ENCODE measurements at places on chromosomes 7 and 10.

- DNase-seq: no peak
These were observed 51.6 kb upstream of the MPP7 start for GRCh38 chr10:28354511-28354910.

- no peak for DNase-seq
These were observed 3.2 kb upstream of the VSIR start for GRCh38 chr10:71776481-71776925.

GRCh38 chr10:4615042-4615441 lies 211.0 kb upstream of the AKR1E2 start:
- no peak for DNase-seq

GRCh38 chr7:130139193-130139960 lies 65.8 kb downstream of the TMEM209 start:
- no peak for DNase-seq

- DNase-seq: no peak
These were observed 90.5 kb downstream of the EZH2 start for GRCh38 chr7:148793590-148793989.

DNA sequence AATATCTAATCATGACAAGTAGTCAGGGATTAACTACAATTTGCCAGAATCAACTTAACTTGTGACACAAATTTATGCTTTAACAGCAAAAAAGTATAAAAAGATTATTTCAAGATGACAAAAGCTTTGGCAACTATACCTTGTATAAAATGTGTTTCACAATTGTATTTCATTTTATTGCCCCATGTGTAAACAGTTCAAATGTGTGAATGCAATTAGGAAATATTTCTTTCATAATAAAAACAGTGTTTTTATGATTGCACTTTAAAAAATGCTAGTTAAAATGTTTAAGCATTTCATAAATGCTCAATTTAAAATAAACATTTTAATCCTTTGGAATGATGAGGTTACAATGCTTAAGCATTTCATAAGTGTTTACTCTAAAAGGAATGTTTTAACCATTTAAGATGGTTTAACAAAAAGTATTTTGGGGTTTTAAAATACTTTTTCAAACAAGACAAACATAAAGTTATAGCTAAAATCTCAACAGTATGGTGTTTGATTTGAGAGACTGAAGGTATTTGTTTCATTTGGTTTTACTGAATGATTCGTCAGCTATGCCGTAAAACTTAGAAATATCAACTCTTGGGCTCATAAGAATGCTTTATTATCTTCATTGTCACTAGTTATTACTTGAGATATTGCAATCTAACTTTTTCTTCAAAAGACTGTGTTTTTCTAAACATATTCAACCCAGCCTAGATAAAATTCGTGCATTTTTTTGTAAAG lies 50.1 kb downstream of the SFTPD start:
- DNase-seq: no peak

- DNase-seq: no peak
These were observed 24.5 kb downstream of the FOXK1 start for GRCh38 chr7:4706384-4707216.

- DNase-seq: no peak
These were observed 24.9 kb downstream of the CALML3 start for GRCh38 chr10:5549462-5550249.

GRCh38 chr7:18771834-18772566 lies 276.5 kb downstream of the HDAC9 start:
- DNase-seq: no peak

DNA sequence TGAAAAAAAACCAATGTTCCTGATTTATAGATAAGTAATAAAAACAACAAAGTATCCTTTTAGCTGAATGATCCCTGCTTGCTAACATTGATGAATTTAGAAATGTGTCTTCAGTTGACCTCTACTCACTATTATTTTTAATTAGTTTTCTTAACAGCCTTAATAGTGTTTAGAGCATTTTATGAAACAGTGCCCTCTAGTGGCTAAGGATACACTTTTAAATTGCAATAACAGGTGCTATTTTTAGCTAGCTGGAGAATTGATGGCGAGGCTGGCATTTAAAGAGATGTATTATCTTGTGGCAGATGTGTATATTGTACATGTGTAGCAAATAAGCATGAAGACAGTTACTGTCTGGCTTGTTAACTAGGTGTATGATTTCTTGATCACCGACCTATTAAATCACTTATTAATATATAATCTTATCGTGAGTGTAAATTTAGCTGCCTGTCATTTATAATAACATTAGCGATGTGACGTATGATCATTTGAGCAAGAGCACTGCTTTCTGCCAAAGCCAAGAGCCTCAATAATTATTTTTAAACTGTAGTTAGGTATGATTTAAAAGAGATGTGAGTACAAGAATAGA lies 451.9 kb downstream of the DPP6 start:
- DNase-seq: peak; percentile 65

DNA sequence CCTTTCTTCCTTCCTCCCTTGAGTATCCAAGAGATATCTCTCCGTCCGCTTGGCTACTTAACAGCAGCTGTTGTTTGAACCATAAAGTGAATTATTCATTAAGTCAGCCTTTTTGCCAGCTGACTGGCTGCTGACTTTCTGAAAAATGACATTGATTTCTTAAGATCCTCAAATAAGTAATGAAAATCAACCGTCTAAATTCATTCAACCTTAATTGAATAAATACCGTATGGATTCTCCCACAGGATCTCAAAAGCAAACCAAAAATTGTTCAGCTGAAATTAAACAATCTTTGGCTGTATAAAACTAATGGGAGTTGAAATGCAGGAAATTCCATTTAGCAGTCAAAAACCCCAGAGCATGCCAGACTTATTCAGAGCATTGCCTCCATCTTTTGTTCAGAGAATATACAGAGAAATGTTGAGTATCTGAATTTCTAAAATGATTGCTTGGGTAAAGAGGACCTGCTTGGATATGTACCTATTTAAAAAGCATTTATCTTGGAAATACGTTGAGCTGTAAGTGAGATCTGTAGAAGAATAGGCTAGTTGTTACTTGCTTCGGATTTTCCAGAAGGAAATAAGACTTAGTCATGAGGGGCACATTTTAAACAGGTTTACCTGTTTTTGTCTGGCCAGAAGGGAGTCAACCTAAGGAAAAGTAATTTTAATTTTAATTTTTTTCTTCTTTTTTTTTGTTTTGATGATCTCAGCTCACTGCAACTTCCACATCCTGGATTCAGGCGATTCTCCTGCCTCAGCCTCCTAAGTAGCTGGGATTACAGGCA lies 136.2 kb downstream of the PLXDC2 start:
- no peak for DNase-seq

- no peak for DNase-seq
These were observed 53.3 kb downstream of the AKAP9 start for GRCh38 chr7:91993976-91994375.

GRCh38 chr10:82310839-82311238 lies 435.8 kb downstream of the NRG3 start:
- no peak for DNase-seq

GRCh38 chr10:79097021-79097872 lies 28.5 kb downstream of the ZMIZ1 start:
- DNase-seq: no peak

DNA sequence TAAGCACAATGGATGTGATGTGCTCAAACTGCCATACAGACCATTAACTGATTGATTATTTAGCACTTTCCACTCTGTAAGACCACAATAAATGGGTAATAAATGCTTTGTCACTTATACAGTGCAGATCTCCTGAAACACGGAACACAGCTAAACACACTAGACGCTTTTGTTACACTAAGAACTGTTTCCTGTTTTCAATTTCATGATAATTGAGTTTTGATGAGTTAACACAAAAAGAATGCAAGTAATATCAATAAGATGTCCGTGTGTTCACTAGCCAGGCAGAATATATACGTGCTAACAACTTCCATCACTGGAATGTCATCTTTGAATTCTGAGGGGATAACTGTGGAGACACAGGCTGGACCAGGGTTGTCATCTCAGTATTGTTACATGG lies 178.8 kb downstream of the SKAP2 start:
- no peak for DNase-seq

DNA sequence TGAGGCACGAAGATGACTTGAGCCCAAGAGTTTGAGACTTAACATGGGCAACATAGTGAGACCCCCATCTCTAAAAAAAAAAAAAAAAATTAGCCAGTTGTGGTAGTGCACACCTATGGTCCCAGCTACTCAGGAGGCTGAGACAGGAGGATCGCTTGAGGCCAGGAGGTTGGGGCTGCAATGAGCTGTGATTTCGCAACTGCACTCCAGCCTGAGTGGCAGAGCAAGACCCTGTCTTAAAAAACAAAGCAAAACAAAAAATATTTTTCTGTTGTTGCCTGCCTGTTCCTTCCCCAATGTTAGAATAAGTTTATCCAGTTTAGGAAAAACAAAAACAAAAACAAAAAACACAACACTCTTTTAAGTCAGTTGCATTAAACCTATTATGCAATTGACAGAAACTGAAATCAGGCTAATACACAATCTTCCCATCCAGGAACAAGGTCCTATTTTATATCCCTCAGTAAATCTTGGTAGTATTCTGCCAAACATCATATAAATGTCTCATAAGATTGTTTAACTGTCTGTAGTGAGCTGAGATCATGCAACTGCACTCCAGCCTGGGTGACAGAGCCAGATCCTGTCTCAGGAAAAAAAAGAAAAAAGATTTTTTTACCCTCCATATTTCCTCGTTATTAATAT lies 4.9 kb downstream of the PILRA start:
- DNase-seq: no peak

- no peak for DNase-seq
These were observed 133.1 kb downstream of the TFPI2 start for GRCh38 chr7:93757426-93757825.

GRCh38 chr7:53191836-53192443 lies 156.5 kb downstream of the POM121L12 start:
- DNase-seq: no peak

- DNase-seq: no peak
These were observed 1.3 kb downstream of the SHH start for GRCh38 chr7:155810770-155811559.

DNA sequence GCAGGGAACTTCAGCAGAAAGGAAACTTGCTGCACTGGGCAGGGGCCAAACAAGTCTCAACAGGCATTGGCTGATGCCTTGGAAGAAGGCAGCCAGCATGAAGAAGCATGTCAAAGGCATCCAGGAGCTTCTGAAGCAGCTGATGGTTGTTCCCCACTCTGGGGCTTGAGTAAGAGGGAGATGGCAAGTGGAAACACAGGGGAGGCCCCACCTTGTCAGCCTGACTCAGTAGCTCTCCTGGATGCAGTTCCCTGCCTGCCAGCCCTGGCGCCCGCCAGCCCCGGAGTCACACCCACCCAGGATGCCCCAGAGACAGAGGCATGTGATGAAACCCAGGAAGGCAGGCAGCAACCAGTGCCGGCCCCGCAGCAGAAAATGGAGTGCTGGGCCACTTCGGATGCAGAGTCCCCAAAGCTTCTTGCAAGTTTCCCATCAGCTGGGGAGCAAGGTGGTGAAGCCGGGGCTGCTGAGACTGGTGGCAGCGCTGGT lies 96.5 kb downstream of the TACC2 start:
- DNase-seq: no peak

- no peak for DNase-seq
These were observed 131.2 kb downstream of the PRKAG2 start for GRCh38 chr7:151745706-151746105.

- DNase-seq: no peak
These were observed 12.0 kb downstream of the FXYD4 start for GRCh38 chr10:43383204-43383971.

GRCh38 chr10:100362570-100363496 lies 15.8 kb downstream of the SCD start:
- DNase-seq: no peak

GRCh38 chr7:43781726-43782607 lies 23.5 kb downstream of the BLVRA start:
- no peak for DNase-seq

- no peak for DNase-seq
These were observed 104.9 kb upstream of the FOXP2 start for GRCh38 chr7:114309729-114310128.

DNA sequence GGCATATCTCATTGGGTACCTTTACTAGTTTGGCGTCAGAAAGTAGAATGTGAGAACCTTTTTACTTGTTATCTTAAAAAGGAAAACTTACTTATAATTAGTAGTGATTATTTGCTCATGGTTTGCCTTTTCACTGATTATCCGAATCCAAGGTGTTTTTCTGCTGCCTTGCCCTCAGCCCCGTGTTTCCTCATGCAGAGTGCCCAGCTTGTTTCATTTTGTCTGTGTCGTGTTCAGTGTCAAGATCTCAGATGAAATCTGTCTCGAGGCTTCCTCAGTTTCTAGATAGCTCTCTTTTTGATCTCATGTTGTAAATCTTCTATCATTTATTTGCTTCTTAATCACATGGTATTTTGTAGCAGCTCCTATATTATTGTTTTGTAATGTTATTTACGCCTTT lies 30.1 kb downstream of the RPA3 start:
- no peak for DNase-seq

DNA sequence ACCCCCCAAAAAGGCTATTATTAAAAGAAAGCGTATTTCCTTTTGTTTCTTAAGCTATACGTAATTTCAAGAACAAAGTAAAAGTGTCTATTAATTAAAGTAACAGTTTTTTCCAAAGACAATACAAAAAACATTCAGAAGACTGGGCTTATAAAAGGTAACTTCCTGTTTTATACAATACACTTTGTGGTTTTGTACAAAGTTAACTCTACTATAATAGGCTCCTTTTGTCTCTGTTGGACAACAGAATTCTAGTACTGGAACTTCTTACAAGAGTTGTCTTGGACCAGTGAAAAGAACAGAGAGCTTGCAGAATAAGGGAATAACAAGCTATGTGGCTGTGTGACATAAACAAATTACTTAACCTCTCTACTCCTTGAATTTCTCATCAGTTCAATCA lies 21.5 kb downstream of the SFMBT2 start:
- DNase-seq: no peak

DNA sequence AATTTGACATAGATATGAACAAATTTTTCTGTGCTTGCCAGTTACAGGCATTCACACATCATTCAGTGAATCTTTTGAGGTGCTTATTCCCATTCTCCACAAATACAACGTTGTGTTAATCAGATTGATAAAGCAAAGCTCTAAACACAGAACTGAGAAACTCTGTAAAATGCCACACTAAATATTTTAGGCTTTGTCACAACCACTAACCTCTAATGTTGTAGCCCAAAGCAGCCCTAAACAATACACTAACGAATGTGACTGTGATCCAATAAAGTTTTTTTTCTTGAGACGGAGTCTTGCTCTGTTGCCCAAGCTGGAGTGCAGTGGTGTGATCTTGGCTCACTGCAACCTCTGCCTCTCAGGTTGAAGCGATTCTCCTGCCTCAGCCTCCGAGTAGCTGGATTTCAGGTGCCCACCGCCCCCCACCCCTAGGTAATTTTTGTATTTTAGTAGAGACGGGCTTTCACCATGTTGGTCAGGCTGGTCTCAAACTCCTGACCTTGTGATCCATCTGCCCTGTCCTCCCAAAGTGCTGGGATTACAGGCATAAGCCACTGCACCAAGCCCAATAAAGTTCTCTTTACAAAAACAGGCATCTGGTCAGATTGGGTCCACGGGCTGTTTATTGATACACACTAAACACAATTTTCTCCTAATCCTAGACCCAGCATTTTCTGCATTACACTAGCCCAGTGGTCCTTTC lies 6.9 kb downstream of the CYCS start:
- DNase-seq: no peak

GRCh38 chr7:67894746-67895145 lies 898.1 kb downstream of the TYW1 start:
- DNase-seq: no peak
